ENCODE measurements at places on chromosomes 1 and 21.

DNA sequence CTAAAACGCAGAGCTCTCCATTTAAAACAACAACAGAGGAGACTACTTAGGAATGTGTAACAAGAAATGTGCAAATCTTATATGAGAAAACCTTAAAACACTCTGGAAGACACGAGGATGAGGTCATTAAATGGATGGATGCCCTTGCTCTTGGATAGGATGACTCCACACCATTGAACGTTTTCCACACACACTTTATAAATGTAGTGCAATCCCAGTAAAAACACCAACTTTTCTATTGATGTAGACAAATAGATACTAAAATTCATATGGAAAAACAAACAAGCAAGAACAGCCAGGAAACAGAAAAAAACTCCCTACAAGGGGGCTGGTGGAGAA is 18.4 kb upstream of the COL6A1 start:
- no peak for DNase-seq

DNA sequence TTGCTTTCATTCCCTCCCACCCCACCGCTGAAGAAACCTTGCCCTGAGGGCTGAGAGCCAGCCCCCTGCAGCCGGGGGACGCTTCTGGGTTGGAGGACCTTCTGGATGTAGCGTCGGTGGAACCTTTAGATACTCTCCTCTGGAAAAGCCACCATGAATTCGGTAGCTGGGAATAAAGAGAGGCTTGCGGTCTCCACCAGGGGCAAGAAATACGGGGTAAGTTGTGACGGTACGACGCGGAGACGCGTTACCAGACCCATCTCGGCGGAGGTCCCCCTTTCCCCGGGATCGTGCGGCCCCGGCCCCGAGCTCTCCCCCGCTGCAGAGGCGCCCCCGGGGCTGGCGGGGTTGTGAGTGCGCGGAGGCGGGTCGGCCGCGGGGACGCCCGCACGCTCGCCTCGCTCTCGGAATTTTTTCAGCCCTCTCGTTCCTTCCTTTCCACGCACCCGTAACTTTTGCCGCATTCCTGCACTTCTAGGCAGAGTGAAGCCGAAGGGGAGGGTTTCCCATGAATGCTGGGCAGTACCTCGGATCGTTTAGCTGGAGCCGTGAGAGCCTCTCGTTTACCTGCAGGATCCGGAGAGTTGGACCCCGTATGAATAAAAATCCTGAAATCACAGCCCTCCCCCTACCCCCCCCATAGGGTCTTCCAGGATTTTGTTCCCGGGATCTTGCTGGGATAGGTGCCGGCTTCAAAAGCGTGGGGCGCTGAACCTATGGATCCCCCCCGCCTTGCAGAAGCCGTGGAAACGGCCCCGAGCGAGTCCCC is 671 bp downstream of the KIF26B start:
- no peak for DNase-seq

- DNase-seq = no peak
Measured at GRCh38 chr1:240501115-240501514, 110.8 kb downstream of the GREM2 start.

DNA sequence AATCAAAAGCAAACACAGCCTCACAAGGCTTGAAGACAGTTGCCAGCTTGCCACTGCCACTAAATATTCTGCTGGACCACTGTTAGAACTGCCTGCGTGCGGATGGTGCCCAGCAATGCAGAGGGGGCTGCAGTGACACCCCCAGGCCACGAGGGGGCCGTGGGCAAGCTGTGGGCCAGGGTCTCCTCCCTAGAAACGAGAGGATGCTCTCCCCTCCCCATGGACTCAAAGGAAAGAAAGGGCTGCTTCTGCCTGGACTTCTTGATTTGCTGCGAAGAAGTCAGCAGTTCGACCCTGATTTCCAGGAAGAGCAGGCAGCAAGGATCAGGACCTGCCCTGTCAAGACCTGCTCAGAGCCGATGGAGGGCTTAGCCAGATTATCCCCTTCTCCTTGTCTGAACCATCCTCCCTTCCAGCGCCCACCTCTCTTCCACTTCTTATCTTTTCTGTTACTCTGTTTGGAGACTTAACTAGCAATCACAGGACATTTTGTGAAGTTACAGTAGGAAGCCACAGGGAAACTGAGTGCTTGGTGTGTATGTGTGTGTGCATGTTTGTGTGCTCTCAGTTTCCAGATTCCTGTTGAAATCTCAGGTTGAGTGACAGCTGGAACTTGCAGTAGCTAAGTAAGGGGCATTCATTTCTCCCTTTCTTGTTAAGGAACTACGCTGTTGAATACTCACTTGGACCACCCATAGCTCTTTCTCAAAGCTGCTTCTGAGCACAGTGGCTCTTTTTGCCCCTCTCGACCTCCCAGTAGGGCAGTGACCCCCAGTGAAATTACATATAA is 2.7 kb downstream of the MAN1C1 start:
- DNase-seq = peak; percentile 66

- DNase-seq = no peak
Measured at GRCh38 chr1:9902060-9902452, 8.0 kb downstream of the CTNNBIP1 start.

- no peak for DNase-seq
Measured at GRCh38 chr1:3807769-3808168, 11.5 kb upstream of the LRRC47 start.

- DNase-seq = no peak
Measured at GRCh38 chr1:15353839-15354579, 55.7 kb upstream of the EFHD2 start.

- no peak for DNase-seq
Measured at GRCh38 chr1:203519053-203519840, 25.3 kb downstream of the OPTC start.

- DNase-seq = no peak
Measured at GRCh38 chr1:241208910-241209379, 148.1 kb downstream of the RGS7 start.

DNA sequence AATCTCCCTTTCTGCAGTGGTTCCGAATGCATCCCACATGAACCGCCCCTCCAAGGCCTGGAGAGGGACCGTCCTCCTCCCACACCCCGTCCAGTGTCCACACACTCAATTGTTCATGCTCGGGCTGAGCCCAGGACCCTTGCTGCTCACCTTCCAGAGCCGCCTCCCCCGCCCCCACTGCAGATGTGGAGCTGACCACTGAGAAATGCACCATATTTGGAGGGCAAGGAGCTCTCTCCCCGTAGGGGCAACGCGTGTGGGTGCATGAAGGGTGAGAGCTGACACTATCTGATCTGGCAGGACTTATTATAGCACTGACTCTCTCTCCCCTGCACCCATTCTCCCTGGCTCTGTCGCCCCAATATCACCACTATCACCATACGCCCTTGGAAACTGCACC is 4.0 kb upstream of the S100A3 start:
- DNase-seq = no peak

GRCh38 chr1:179831852-179832699 is 45.5 kb downstream of the TOR1AIP2 start:
- peak; percentile 33 for DNase-seq

- no peak for DNase-seq
Measured at GRCh38 chr1:169886931-169887330, 6.8 kb downstream of the SCYL3 start.

- peak; percentile 70 for DNase-seq
Measured at GRCh38 chr1:205141236-205142101, 19.7 kb upstream of the RBBP5 start.

DNA sequence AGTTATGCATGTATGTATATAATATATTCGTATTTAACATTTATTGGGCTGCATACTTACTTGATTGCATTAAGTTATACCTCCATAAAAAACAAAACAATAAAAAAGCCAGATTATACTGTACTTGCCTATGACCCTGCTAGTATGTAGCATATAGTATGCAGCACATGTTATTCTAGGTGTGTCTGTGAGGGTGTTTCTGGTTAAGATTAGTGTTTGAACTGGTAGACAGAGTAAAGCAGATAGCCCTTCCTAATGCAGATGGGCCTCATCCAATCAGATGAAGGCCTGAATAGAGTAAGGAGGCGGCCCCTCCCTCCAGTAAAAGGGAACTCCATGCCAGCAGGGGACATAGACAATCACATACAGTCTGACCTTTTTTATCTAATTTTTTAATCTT is 323.3 kb upstream of the USP24 start:
- no peak for DNase-seq

- no peak for DNase-seq
Measured at GRCh38 chr21:37460196-37460595, 93.6 kb downstream of the DYRK1A start.

- DNase-seq = no peak
Measured at GRCh38 chr21:41209016-41209619, 41.2 kb downstream of the BACE2 start.

- DNase-seq = no peak
Measured at GRCh38 chr1:83095570-83095969, 903.4 kb downstream of the TTLL7 start.

DNA sequence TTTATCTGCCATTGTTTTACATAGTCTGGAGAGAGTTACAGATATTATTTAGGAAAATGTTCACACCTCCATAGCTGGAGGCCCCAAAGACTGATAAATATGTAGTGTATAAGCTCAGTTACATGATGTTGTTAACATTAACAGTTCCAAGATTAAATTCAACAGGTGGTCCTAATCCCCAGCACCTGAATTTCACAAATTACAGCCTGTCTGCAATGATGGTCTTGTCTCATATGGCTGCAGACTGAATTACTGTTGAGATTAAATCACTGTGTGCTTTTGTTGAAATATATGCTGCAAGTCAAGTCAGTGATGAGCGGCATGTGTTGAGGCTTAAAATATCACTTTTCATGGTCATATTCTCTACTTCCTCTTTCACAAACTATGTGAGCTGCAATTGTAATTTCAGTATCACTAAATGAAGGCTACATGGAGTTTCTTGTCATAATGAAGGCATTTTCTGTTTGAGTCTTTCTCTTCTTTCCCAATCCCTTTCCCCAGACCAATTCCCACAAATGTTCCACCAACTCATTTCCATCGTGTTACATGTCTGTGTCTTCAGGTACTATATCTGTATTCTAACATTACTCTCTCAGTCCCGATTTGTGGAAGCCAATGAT is 4.2 kb downstream of the ST6GALNAC5 start:
- no peak for DNase-seq

- no peak for DNase-seq
Measured at GRCh38 chr1:170634824-170635410, 29.0 kb upstream of the PRRX1 start.

DNA sequence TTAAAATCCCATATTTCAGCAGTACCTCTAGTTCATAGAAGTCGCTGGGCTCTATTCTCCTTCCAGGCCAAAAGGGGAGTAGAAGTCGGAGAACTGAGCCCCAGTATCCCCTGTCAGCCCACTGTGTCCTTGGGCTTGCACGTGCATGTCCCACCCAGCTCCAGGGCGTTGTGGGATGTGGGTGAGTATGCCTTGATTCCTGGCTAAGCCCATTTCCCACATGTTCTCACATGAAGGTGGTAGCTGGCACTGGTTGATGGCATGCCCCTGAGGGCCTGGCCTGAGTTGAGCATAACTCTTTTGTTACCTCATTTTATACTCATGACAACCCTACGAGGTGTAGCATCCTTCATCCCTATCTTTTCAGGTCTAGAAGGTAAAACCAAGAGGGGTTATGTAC is 8.0 kb downstream of the SLC6A17 start:
- no peak for DNase-seq

DNA sequence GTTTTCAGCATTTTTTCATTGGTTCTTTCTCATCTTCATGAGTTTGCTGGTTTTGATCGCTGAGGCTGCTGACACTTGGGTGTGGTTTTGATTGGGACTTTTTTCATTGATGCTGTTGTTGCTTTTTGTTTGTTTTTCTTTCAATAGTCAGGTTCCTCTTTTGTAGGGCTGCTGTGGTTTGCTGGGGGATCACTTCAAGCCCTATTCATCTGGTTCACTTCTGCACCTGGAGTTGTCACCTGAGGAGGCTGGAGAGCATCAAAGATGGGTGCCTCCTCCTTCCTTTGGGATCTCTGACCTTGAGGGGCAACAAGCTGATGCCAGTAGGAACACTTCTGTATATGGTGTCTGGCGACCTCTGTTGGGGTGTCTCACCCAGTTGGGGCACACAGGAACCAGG is 1279.9 kb upstream of the TMPRSS15 start:
- no peak for DNase-seq

GRCh38 chr1:235307158-235308124 is 20.5 kb downstream of the ARID4B start:
- no peak for DNase-seq

GRCh38 chr1:57916041-57916440 is 492.2 kb upstream of the DAB1 start:
- DNase-seq = no peak

DNA sequence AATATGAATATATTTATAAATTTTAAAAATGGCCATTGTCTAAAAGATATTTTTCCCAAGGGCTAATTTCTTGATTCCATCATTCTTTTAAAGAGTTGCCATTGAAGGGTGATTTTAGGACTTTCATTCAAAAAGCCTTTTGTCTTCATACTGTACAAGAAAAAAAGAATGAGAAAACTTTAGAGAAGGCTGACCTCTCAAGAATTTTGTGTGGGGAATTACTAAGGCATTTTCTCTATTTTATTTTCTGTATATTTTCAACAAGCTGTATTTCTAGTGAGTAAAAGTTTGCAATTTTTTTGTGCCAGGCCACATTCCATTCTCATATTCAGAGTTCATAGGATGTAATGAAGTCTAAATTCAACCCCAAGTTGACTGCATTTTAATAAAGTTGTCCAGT is 49.3 kb downstream of the IVNS1ABP start:
- DNase-seq = no peak

GRCh38 chr1:11057477-11057876 is 2.3 kb downstream of the SRM start:
- no peak for DNase-seq

DNA sequence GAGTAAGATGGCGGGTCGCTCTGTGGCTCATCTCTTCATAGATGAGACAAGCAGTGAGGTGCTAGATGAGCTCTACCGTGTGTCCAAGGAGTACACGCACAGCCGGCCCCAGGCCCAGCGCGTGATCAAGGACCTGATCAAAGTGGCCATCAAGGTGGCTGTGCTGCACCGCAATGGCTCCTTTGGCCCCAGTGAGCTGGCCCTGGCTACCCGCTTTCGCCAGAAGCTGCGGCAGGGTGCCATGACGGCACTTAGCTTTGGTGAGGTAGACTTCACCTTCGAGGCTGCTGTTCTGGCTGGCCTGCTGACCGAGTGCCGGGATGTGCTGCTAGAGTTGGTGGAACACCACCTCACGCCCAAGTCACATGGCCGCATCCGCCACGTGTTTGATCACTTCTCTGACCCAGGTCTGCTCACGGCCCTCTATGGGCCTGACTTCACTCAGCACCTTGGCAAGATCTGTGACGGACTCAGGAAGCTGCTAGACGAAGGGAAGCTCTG is 2.4 kb downstream of the TNFAIP8L2 start:
- no peak for DNase-seq

- no peak for DNase-seq
Measured at GRCh38 chr21:20486303-20486702, 511.9 kb upstream of the NCAM2 start.

- DNase-seq = no peak
Measured at GRCh38 chr1:227068883-227069282, 128.8 kb downstream of the COQ8A start.

- DNase-seq = no peak
Measured at GRCh38 chr1:76080552-76081079, 6.1 kb downstream of the ST6GALNAC3 start.

GRCh38 chr1:12336413-12336812 is 106.6 kb downstream of the VPS13D start:
- DNase-seq = no peak

GRCh38 chr1:225423518-225423855 is 4.4 kb downstream of the LBR start:
- DNase-seq = no peak

All from CD4-positive, alpha-beta T cell treated with Interleukin-10 for 1 hour (primary cell).